ENCODE measurements at places on chromosomes 2 and 18.

GRCh38 chr2:2590841-2591541, 259.9 kb upstream of the MYT1L start:
- no peak for DNase-seq

DNA sequence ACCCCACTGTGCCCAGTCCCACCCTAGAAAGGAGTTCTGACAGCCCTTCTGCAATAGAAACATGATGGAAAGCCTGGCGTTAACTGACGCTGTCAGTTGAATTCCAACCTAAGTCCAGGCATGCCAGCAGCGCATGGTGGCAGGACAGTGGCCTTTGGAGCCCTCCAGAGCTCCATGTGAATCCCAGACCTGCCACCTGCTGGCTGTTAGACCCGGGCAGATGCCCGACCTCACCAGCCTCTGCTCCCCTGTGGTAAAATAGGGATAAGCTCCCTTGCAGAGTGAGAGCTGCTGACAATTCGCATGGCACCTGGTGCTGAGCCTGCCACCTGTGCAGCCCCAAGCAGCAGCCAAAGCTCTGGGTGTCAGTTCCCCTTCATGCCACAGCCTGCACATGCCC, 138.6 kb downstream of the LOXHD1 start:
- DNase-seq: no peak

- DNase-seq: no peak
Observed at GRCh38 chr2:177633111-177633510, 240.5 kb downstream of the AGPS start.

- DNase-seq: no peak
Observed at GRCh38 chr2:12720278-12720620, 3.5 kb downstream of the TRIB2 start.

- no peak for DNase-seq
Observed at GRCh38 chr18:66603941-66604627, at the start of gene CDH19. Gene CDH19 (minus strand): TSS chr18:66604090. CDS start chr18:66572204, 31,886 bp downstream.

GRCh38 chr2:36578343-36579296, 19.3 kb downstream of the FEZ2 start:
- DNase-seq: no peak

DNA sequence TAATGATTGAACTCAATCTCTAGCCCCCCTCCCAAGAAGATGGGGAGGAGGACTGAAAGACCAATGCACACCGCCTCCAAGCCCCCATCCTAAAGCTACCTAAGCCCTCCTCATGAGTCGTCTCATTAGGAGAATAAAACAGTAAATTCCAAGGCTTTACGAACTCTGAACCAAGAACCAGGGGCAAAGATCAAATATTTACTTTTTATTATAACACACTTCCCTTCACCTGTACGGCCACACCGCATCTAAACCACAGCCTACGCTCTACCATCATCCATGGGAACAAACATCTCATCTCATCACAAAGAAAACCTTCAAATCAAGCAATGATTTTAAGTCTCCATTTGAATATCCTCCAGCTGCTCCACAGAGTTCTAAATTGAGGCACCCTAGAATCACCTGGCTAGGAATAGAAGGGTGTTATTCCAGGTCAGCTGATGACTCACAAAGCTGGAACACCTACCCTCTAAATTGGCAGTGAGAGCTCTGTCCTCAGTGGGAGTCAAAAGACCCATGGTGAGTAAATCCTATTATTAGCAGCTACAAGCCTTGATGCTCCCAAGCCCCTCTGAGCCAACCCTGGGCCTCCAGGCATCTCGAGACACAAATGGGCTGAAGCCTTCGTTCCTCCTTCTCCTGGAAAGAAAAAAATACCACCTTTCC, 45.6 kb upstream of the BZW1 start:
- no peak for DNase-seq

DNA sequence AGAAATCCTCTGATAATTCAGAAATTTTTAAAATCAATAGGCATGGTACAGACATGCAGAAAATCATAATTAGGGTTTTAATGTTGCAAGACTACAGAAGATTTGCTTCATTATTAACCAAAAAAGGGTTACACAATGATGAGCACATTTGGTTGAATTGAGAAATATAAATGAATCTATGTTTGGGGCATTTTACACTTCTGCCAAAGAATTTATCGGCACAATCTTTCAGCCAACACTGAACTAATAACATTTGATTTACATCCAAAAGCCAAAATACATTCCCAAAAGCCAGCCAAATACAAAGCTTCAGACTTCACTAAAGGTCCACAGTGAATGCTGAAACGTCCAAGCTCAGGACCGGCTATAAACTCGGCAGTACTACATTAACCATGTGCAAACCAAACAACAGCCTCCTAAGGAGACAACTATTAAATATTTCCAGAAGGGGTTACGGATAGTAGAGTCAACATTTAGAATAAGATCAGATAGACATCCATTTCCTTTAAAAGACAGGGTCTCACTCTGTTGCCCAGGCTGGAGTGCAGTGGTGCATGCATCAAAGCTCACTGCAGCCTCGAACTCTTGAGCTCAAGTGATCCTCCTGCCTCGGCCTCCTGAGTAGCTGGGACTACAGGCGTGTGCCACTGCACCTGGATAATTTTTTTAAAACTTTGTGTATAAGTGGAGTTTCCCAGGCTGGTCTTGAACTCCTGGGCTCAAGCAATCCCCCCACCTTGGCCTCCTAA, 29.4 kb downstream of the SPRED2 start:
- DNase-seq: no peak
